Bronchial epithelial cell (primary cell): ENCODE measurements at places on chromosomes 2 and 18. TPM values are rescaled to one million over a fixed set of nuclear protein-coding genes. Genes with fewer than 3 reads are reported as not detected.

PTPN2 gene
- total RNA-seq, result 47.9 and 50.1 TPM in 2 replicates

INSIG2 gene
- 10.5 and 20.4 TPM in 2 replicates for total RNA-seq

PTPRN gene
- total RNA-seq, result 0.13 and 1.3 TPM in 2 replicates

ESPNL gene
- total RNA-seq, result under 0.01 TPM in 1 of 2 replicates, not detected in the other

HOXD3 gene
- total RNA-seq, result not detected in 2 replicates

SPHKAP gene
- not detected in 2 replicates for total RNA-seq

COLEC12 gene
- total RNA-seq, result under 0.01 and 0.53 TPM in 2 replicates

ECEL1 gene
- total RNA-seq, result not detected in 2 replicates

GKN1 gene
- total RNA-seq, result not detected in 2 replicates

ANKRD53 gene
- not detected in 2 replicates for total RNA-seq

OXER1 gene
- not detected in 2 replicates for total RNA-seq

CKAP2L gene
- 0.13 and 0.26 TPM in 2 replicates for total RNA-seq

NPHP1 gene
- 1.6 and 2.4 TPM in 2 replicates for total RNA-seq

ALK gene
- not detected in 2 replicates for total RNA-seq

GPAT2 gene
- total RNA-seq, result 0.26 and 0.79 TPM in 2 replicates

PRSS56 gene
- total RNA-seq, result not detected in 2 replicates

DRC1 gene
- total RNA-seq, result 0.38 TPM in 1 of 2 replicates, not detected in the other

TMEM198 gene
- under 0.01 and 0.13 TPM in 2 replicates for total RNA-seq

ANKRD62 gene
- total RNA-seq, result under 0.01 and 0.13 TPM in 2 replicates

TMEFF2 gene
- total RNA-seq, result not detected in 2 replicates

ITPRIPL1 gene
- total RNA-seq, result 1.6 and 2.6 TPM in 2 replicates

AKAIN1 gene
- total RNA-seq, result not detected in 2 replicates

TUBB8B gene
- total RNA-seq, result not detected in 2 replicates

CCDC74B gene
- 0.38 and 0.79 TPM in 2 replicates for total RNA-seq

UPP2 gene
- not detected in 2 replicates for total RNA-seq

NYAP2 gene
- not detected in 2 replicates for total RNA-seq

C2orf92 gene
- 0.26 and 0.51 TPM in 2 replicates for total RNA-seq

AGXT gene
- not detected in 2 replicates for total RNA-seq

HNMT gene
- 1.1 and 3.8 TPM in 2 replicates for total RNA-seq

HOXD12 gene
- not detected in 2 replicates for total RNA-seq

KIF5C gene
- not detected in 2 replicates for total RNA-seq

MCM6 gene
- 2.4 and 3.7 TPM in 2 replicates for total RNA-seq

C2orf15 gene
- 0.90 and 1.1 TPM in 2 replicates for total RNA-seq

CBLN2 gene
- total RNA-seq, result not detected in 2 replicates

RAB6C gene
- total RNA-seq, result under 0.01 TPM in 1 of 2 replicates, not detected in the other

TTN gene
- under 0.01 TPM in 2 replicates for total RNA-seq

RNF125 gene
- total RNA-seq, result 0.90 and 1.3 TPM in 2 replicates

RNF181 gene
- 240 and 318 TPM in 2 replicates for total RNA-seq

ABCA12 gene
- total RNA-seq, result 7.1 and 23.7 TPM in 2 replicates

SLC30A3 gene
- not detected in 2 replicates for total RNA-seq

IGFBP5 gene
- total RNA-seq, result 0.51 and 9.2 TPM in 2 replicates

SLC14A1 gene
- not detected in 2 replicates for total RNA-seq

ICOS gene
- total RNA-seq, result not detected in 2 replicates

C2orf66 gene
- under 0.01 and 0.38 TPM in 2 replicates for total RNA-seq

EIF2AK2 gene
- 10.5 and 11.1 TPM in 2 replicates for total RNA-seq

GNLY gene
- not detected in 2 replicates for total RNA-seq

CYP1B1 gene
- 5.8 and 36.7 TPM in 2 replicates for total RNA-seq

GPR45 gene
- total RNA-seq, result not detected in 2 replicates
